Naive thymus-derived CD8-positive, alpha-beta T cell (primary cell): ENCODE measurements at places on chromosomes 16 and 17. TPM values are rescaled to one million over a fixed set of nuclear protein-coding genes. Genes with fewer than 3 reads are reported as not detected.
A peak's percentile ranks its signal among the peaks of the same experiment; 100 is the strongest.

DNA sequence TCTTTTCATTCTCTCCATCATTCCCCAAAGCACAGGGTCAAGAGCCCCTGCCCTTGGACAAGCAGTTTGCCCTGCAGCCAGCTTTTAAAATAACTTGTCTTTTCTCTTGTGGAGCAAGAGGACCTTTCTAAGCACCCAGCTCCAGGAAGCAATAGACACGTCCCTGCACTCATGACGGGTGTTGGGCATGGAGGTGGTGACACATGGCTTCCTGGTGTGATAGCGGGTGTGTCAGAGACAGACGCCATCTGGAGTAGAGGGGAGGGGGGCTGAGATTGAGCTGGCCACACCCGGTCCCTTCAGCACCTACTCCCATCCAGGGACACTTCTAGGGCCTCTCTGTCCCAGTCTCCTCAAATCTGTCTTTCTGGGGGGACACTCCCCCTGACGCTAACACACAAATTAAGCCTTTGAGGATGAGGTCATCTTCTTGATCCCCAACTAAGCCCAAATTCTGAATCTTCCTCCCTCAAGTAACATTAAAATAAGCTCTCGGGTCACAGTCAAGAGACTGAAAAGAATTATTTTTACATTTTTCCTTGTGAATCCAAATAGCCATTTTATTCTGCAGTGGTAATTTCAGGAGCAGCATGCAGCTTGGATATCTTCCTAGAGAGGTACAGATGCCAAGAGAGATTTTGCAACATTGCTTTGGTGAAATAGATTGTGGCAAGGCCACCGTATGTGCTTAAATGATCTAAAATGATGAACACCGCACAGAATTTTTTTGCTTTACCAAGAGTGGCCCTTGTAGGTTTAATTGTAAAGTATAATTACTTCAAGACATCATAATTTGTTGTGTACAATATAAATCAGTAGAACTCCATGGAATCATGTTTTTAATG lies 216.6 kb upstream of the IRX3 start:
- H3K36me3 ChIP-seq, result no peaks in the 10 kb centered on the region
- no peak for DNase-seq
- H3K27ac ChIP-seq, result no peak overlapping the region
- no peaks in the 10 kb centered on the region for H3K4me1 ChIP-seq
- H3K27me3 ChIP-seq, result peaks cover 28% of the 10 kb centered on the region

DNA sequence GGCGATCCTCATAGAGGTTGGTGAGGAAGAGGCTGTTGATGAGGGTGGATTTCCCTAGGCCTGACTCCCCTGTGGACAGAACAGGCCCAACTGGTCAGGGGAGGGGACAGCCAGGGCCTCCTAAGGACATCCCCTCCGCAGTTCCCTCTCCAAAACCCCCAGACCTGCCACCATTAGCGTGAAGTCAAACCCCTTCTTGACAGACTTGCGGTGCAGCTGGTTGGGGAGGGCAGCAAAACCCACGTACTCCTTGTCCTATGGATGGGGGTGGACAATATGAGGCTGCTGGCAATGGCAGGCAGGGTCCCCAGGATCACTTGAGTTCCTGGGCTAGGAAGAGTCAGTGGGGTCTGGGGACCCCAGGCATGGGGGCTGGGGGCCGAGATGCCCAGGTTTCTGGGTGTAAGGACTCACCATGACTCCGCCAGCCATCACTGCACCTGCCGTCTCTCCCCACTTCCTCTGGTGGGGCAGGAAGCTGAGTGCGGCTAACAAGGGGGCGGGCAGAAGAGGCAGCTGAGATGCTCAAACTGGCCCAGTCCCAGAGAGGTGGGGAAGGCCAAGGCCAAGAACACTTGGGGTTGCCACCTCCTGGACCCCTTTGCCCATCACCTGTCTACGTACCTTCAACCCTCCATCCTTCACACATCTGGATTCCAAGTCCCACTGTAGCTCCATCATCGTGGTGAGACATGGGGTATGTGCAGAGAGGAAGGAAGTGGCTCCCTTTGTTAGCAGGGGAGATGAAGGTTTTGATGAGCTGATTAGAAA lies at the start of gene SEPTIN1:
TSS of gene SEPTIN1 (minus strand) at position 451 of the 771 bp plus-strand sequence. CDS start at position 432, 19 bp downstream.
- peak within 1 kb of the TSS; percentile 97 for H3K4me3 ChIP-seq
- peaks cover 64% of the 10 kb centered on the region for H3K4me1 ChIP-seq
- peak within 1 kb of the TSS; percentile 100 for H3K27ac ChIP-seq
- peaks cover 6% of the 10 kb centered on the region for H3K36me3 ChIP-seq

DNA sequence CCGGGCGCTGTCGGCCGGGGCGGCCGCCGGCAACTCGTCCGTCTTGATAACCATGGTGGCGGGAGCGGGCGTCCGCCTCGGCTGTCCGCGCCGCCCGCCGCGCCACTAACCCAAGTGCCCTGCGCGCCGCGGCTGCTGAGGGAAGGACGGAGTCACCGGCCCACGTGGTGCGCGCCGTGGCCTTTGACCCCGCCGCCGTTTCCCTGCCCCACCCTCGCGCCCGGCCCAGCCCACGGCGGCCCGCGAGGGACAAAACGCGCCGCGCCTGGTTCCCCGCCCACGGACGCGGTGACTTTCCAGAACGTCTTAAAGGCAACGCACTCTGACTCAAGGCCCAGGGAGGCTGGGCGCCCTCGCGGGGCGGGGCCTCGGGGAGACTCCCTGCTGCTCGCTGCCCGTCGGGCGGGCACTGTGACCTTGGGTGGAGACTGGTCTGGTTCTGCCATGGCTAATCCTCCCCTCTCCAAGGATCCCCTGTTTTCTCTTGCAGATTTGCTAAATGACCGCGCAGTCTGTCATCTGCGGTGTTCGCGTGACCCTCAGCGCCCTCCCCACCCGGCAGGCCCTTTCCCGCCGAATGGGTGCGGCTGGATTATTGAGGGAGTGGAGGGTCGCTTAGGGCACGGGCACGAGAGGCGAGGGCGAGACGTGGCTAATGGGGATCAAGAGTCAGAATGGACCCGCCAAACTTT lies at the start of gene CLUH:
TSS of gene CLUH (minus strand) at position 157 of the 692 bp plus-strand sequence. CDS start at position 54, 103 bp downstream.
- peaks cover 28% of the 10 kb centered on the region for H3K4me1 ChIP-seq
- H3K27me3 ChIP-seq, result no peaks in the 10 kb centered on the region
- H3K27ac ChIP-seq, result peak within 1 kb of the TSS; percentile 69
- H3K4me3 ChIP-seq, result peak within 1 kb of the TSS; percentile 82

- DNase-seq, result peak; percentile 19
- no peaks in the 10 kb centered on the region for H3K27me3 ChIP-seq
- H3K4me3 ChIP-seq, result no peak overlapping the region
- H3K4me1 ChIP-seq, result no peaks in the 10 kb centered on the region
- H3K36me3 ChIP-seq, result no peaks in the 10 kb centered on the region
Observed at GRCh38 chr16:69930117-69930776, 20.9 kb upstream of the CLEC18A start.

DNA sequence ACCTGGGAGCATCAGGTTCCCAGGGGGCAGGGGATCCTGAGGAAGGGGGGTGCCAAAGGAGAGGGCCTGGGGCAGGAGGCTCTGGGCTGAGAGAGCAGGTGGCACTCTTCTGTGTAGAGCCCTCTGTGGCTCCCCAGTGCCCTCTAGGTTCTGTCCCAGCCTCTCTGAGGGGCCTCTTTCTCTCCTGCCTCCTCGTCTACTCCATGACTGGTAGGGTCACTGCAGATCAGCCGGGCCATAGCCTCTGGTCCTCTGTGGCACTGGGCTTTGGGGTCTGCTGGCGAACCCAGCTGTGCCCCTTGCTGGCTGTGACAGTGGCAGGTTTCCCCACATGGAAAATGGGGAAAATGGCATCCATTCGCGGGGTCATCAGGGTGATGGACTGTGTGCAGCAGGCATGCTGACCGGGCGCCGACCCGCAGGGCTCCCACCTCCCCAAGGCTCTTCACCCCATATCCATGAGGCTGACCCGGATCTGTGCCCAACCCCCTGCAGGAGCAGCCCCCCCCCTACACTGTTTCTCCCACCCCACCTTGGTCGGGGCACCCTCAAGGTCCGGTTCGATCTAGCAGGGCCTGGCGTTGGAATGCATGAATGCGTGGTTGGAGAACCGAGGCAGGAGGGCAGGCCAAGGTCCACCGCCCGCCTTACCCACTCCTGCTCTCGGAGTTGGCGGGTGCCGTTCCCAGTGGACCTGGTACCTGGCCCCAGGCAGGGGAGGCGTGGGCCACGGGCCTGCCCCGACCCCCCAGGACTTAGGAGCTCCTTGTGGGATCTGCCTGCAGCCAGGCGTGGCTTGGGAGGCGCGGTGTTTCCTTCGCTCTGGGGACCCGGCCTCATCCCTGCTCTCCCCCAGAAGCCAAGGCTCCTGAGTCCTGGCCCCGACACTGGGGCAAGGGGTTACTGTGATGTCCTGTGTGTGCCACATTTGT lies 6.5 kb downstream of the GLIS2 start:
- H3K27ac ChIP-seq, result no peak overlapping the region
- H3K36me3 ChIP-seq, result no peaks in the 10 kb centered on the region
- no peak for DNase-seq
- H3K4me3 ChIP-seq, result no peak overlapping the region

DNA sequence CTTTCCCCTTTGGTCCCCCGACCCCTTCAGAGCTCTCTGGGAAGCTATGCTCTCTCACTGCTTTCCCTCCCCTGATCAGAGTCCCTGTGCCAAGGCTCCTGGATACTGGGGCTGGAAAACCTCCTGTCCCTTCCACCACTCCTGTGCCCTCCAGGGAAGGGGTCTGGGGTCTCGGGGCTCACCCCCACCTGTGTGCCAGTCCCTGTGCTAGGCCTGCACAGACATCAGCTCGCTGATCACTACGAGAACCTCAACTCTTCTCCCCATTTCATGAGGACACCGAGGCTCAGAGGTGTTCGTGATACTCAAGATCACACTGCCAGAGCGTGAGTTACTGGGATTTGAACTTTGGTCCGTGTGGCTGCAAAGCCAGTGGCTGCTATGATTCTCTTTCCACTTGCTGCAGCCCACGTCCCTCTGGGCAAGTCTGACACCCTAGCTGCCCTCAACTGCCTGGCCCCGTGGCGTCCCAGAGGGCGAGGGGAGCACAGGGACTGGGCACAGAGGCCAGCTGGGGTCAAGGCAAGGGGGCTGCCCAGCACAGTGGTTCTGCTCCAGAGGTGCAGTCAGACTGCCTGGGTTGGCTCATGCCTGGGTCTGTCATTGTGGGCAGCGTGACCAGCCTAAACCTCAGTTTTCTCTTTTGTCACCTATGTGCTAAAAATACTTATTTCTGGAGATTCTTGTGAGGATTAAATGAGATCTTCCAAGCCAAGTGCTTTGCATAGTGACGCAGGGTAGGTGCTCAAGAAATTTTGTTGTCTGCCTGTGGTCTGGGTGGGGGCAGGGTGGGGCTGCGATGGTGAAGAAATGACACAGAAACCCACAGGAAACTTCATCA lies 43.8 kb upstream of the TOB1 start:
- peak; percentile 86 for DNase-seq
- peak overlapping the region; percentile 67 for H3K4me3 ChIP-seq
- H3K4me1 ChIP-seq, result peaks cover 40% of the 10 kb centered on the region
- no peaks in the 10 kb centered on the region for H3K27me3 ChIP-seq
- H3K27ac ChIP-seq, result peak overlapping the region; percentile 98

Gene TMEM231
- total RNA-seq, result 2.9 TPM

Gene CCL17
- not detected for total RNA-seq
